ENCODE measurements at places on chromosomes 6 and 20. TPM values are rescaled to one million over a fixed set of nuclear protein-coding genes. Genes with fewer than 3 reads are reported as not detected.

The PTK6 gene
- 0.45 TPM for total RNA-seq

The PRND gene
- not detected for total RNA-seq

The DNAH8 gene
- total RNA-seq, result not detected

The SLC22A2 gene
- not detected for total RNA-seq

The PRSS35 gene
- 0.40 TPM for total RNA-seq

The BPI gene
- total RNA-seq, result not detected

The TSBP1 gene
- not detected for total RNA-seq

The COL10A1 gene
- total RNA-seq, result 1.4 TPM

The IL17F gene
- total RNA-seq, result not detected

The GHRH gene
- not detected for total RNA-seq

The BANF2 gene
- total RNA-seq, result not detected

The RBPJL gene
- total RNA-seq, result not detected

The IL22RA2 gene
- total RNA-seq, result not detected

The TGM3 gene
- not detected for total RNA-seq

The RAB44 gene
- total RNA-seq, result not detected

The APCDD1L gene
- 0.34 TPM for total RNA-seq

The COL12A1 gene
- total RNA-seq, result 31.5 TPM

The GUCA1A gene
- not detected for total RNA-seq

The MATN4 gene
- total RNA-seq, result 0.23 TPM

The CD24 gene
- total RNA-seq, result 21.5 TPM

The CD109 gene
- 64.8 TPM for total RNA-seq

The PAK5 gene
- not detected for total RNA-seq

The CUL9 gene
- total RNA-seq, result 26.8 TPM

The GNMT gene
- not detected for total RNA-seq

The SLA2 gene
- not detected for total RNA-seq

The CTSZ gene
- total RNA-seq, result 161 TPM

The RFX6 gene
- not detected for total RNA-seq

All from LHCN-M2 (cell line).